Pancreas (tissue), 10 donors: ENCODE measurements at places on chromosomes 5 and 9. TPM values are rescaled to one million over a fixed set of nuclear protein-coding genes. Genes with fewer than 3 reads are reported as not detected.
A peak's percentile ranks its signal among the peaks of the same experiment; 100 is the strongest.

NKD2 gene
- 13.1 TPM for polyA plus RNA-seq

GRCh38 chr5:89343666-89344065 lies 460.7 kb upstream of the MEF2C start:
- DNase-seq = no peak

SPATA31A6 gene
- not detected for polyA plus RNA-seq

BTNL9 gene
- 57.0 TPM for polyA plus RNA-seq

GRCh38 chr9:89359751-89360261 lies 41.5 kb downstream of the SECISBP2 start:
- DNase-seq = no peak

DNA sequence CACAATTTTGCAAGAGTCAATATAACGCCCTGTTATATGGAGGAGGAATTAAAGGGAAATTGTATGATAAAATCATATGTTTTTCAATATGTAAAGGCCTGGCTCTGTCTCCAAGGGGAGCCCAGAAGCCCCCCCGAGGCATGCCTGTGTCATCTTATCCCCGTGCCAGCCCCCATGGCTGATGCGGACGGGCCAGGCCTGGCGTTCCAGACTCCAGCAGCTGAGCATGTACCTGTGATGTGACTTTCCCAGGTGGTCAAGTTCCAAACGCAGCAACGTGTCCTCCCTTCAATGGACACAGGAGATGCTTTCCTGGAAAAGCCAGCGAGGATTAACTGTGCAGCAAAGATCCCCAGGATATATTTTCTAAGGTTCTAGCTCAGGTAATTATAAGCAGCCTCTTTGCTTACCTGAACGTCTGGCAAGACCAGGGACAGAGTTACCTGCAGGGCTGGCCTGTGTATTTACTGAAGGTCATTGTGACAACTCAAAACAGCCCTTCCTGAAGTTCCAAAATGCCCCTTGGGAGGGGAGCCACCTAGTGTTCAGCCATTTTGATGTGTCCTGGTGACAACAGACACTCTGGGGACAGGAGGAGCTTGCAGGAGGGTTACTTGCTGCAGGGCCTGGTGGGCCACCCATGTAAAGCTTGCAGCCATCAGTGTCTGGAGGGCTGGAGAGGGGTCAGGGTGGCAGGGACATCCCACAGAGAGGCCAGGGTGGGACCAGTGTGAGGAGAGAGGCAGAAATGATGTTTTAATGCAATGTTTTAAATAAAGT lies 53.3 kb upstream of the RNU6ATAC start:
- peak; percentile 6 for DNase-seq

CCDC192 gene
- not detected for polyA plus RNA-seq

UNC13B gene
- polyA plus RNA-seq = 20.8 TPM

GFPT2 gene
- 3.4 TPM for polyA plus RNA-seq

SHOC1 gene
- not detected for polyA plus RNA-seq

DND1 gene
- polyA plus RNA-seq = 3.5 TPM
